ENCODE measurements at places on chromosomes 16 and 17.

DNA sequence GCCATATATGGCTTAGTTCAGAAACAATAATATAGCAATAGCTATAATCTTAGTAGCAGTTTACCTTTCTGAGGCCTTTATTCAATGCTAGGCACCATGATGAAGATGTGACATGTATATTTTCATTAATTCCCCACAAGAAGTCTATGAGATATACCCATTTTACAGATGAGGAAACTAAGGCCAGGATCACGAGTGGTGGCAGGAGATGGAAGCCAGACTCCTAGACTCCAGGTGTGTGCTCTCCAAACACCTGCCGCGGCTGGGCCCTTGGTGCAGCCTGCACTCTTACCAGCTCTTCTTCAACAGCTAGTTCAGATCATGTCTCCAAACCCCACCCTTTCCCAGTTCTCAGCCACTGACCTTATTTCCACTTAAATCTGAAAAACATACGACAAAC lies 15.2 kb downstream of the NXPH3 start:
- DNase-seq = no peak

DNA sequence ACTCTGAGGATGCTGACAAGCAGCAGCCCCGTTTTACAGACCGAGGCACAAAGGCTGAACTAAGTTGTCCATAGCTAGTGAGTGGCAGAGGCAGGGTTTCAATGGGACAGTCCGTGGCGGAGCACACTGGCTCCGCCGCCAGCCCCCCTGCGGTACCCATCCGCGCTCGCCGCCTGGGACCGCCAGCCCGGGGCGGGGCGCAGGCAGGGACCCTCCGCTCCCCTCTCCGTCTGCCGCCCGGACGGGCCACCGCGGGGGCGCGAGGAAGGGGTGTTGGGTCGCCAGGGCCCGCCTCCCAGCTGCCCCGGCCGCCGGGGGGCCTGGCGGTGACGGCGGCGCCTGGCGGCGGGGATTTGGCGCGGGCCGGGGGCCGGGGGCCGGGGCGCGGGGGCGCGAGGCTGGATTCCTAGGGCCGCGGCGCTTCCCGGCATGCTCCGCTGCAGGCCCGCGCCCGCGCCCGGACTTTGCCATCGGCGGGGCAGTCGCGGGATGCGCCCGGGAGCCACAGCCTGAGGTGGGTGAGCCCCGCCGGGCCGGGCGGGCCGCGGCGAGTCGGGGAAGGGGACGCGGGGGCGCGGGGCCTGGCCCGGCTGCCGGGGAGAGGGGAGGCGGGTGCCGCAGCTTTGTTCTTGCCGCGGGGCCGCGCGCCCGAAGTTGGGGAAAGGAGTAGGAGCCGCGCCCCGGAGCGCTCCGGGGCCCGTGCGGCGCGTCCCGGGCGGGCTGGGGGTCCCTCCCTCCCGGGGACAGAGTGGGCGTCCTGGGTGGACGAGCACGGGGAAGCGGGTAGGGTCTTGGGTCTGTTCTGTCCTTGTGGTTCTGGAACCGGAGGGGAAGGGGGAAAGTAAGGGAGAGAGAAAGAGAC lies at the start of gene TMEM98:
TMEM98 (plus strand) TSS at position 430 of the 862 bp plus-strand sequence. CDS start 3,376 bp downstream, outside the sequence.
- no peak for DNase-seq

DNA sequence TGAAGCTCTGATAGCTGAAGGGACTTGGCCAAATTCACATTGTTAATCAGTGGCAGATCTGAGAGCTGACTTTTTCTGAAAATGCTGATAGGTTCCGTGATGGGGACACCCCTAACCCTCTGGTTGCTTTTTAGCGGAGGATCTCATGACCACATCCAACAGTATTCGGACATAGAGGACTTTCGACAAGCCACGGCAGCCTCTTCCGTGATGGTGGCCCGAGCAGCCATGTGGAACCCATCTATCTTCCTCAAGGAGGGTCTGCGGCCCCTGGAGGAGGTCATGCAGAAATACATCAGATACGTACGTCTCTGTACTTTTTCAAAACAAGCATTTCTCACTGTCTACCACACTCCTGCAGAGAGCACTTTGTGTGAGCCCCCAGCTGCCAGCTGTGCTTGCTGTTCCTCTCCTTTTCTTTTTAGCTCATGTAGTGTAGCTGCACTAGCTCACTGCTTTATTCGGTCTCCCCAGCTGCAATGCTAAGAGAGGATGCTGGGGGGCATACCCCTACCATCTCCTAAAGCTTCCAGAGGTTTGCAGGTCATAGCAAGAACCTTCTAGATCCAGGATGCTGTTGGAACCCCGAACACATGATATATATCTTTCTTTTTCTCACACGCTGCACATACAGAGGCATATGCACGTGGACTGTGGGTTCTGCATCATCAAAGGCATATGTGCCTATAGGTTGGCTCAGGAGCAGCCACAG lies 14.2 kb upstream of the NFATC3 start:
- DNase-seq = no peak

DNA sequence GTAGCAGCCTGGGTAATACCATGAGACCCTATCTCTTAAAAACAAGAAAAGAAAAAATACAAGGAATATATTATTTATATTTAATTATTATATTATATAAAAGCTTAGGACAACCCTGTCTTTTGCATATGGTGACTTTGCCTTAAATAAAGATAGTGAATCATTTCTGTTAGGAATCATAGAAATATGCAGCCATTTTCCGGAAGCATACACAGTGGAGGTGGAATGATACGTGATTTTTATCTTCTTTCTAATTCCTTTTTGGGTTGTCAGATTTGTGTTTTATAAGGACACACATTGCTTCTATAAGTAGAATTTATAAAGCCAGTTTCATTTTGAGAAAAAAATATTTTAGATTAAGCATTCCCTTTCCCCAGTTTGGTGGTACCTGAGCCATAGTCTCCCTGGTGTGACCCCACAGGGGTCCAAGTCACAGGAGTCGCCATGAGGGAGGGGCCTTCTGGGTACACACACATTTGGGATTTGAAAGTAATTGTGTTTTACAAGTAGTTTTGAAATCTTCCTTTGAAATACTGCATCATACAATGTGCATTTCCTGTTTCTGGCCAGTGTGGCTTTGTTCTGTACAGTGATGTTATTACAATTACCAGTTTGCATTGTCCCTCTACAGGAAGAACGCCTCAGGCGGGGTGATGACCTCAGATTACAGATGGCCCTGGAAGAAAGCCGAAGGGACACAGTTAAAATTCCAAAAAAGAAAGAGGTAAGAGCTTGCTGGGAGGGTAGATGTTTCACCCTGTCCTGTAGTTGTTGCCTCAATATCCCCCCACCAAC lies 50.9 kb downstream of the B9D1 start:
- no peak for DNase-seq

DNA sequence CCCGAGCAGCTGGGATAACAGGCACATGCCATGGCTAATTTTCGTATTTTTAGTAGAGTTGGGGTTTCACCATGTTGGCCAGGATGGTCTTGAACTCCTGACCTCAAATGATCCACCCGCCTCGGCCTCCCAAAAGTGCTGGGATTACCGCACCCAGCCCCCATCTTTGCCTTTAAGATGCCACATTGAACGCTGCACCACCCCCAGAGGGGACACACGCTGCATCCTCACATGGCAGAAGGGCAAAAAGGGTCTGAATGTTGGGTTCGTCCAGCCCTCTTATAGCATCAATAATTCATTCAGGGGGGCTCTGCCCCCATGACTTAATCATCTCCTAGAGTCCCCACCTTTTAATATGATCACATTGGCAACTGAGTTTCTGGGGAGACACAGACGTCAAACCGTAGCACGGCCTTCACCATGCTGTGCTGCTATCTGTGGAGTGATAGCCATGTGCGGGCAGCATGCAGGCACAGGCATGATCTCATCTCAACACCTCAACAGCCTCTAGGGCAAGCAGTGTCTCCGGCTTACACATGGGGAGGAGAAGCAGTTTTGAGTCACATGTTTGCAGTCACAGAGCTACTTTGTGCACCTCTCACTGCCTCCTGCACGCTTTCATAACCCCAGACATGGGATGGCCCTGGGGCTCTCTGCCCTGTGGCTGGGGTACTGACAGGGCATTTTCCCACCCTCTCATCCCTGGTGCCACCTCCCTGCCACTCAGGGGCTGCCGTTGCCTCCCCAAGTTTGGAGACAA lies 30.0 kb downstream of the IL21R start:
- no peak for DNase-seq

DNA sequence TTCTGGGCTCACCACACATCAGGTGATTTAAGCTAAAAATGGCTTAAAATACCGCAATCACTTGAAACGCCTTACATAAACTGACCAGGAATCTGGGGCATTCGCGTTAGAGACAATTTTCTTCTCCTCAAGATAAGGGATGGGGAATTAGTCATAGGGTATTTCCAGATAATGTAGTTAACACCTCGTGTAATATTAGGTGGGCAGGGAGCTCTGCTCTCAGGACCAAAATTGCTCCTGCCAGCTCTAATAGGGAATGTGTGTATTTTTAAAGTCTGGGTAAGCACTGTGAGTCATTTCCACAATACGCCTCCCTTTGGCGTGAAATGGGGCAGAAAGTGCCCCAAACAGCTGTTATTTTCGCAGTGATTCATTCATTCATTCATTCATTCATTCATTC lies 408.6 kb downstream of the MAF start:
- no peak for DNase-seq

- no peak for DNase-seq
Observed at GRCh38 chr17:52674686-52675085, 516.2 kb upstream of the CA10 start.

GRCh38 chr16:2720719-2721633 lies 952 bp upstream of the PRSS27 start:
- peak; percentile 79 for DNase-seq

GRCh38 chr17:74840989-74841666 lies 18.6 kb downstream of the GRIN2C start:
- DNase-seq = no peak

- no peak for DNase-seq
Observed at GRCh38 chr17:54307351-54307750, 484.6 kb downstream of the KIF2B start.

DNA sequence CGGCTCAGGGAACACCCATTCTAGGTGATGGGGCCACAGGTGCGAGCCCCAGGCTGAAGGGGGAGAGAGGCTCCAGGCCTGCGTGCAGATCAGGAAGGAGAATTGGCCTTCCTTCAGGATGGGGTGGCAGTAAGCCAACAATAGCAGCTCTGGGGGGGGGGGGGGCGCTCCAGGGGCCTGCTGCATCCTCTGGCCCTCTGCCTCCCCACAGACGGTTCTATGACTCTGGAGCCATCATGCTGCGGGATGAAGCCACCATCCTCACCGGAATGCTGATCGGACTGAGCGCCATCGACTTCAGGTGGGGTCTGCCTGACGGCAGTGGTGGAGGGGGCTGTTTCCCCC lies 6.1 kb downstream of the RUNDC3A start:
- DNase-seq = no peak

DNA sequence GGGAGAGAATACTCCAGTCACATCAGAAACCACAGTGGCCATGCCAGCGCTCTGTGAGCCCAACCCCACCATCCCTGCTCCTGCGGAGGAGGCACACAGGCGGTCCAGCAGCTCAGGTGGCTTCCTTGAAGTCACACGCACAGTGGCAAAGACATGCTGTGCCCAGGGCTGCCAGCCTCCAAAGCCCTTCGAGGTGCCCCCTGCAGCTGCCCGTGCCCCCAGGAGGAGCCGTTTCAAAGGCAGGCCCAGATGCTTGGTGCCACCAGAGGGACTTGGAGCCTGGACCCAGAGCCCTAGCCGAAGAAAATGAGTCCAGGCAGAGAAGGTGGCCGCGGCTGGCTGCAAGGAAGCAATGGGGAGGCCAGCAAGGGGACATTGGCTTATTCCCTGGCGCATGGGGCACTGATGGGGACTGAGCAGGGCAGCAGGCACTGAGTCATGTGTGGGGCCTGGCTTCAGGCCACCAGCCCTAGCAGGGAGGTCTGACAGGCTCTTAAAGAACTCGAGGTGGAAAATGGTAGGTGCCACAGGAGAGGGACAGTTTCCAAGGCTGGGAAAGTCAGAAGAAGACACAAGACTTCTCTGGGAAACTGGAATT lies 17.2 kb upstream of the CACNG1 start:
- no peak for DNase-seq

Data from effector memory CD8-positive, alpha-beta T cell (primary cell).